ENCODE measurements at places on chromosomes 3 and 15.

- DNase-seq, result no peak
Observed at GRCh38 chr15:80476036-80476435, 71.9 kb downstream of the ARNT2 start.

DNA sequence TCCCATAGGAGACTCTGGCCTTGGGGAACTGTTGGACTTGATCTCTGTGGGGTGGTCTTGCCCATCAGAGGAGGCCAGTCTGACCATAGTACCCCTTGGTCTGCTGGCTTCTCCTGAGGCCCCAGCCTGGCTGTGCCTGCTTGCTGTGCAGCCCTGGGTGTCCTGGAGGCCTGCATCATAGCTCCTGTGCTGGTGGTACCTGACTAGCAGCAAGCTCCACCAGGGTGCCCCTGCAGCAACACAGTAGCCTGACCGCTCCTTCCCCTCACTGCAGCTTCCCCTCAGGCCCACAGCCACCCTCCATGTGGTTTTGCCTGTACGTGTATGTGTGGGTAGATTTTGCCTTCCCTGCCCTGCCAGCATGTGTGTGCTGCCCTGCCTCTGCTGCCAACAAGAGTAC lies 85.6 kb upstream of the TTC14 start:
- no peak for DNase-seq

GRCh38 chr3:159765860-159766294 lies 222.8 kb upstream of the IL12A start:
- no peak for DNase-seq

- DNase-seq, result no peak
Observed at GRCh38 chr3:35426366-35426958, 212.9 kb upstream of the ARPP21 start.

DNA sequence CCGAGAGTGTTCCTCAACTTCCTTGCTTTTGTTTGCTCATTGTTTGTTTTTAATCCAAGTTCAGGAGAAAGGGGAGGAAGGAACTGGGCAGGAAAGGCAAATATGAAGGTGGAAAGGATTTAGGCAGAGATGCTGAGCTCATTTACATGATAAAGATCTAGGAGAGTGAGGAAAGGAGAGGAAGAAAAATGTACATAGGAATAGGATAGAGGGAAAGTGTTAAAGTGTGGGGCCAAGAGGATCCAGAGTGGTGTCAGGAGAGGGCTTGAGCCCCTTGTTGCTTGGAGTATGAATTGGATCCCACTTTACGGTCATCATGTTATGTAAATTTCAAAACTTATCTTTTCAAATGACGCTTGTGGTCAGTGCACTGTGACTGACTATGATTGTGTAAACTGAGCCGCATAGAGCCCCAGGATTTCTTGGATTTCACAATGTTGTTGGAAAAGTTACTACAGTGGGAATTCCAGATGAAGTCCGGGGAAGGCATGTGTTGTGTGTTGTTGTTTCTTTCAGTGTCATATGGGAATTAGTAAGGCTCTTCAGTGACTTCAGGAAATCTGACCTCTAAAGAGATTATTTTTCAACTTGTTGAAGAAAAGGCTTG lies 15.0 kb upstream of the PLD1 start:
- DNase-seq, result no peak

DNA sequence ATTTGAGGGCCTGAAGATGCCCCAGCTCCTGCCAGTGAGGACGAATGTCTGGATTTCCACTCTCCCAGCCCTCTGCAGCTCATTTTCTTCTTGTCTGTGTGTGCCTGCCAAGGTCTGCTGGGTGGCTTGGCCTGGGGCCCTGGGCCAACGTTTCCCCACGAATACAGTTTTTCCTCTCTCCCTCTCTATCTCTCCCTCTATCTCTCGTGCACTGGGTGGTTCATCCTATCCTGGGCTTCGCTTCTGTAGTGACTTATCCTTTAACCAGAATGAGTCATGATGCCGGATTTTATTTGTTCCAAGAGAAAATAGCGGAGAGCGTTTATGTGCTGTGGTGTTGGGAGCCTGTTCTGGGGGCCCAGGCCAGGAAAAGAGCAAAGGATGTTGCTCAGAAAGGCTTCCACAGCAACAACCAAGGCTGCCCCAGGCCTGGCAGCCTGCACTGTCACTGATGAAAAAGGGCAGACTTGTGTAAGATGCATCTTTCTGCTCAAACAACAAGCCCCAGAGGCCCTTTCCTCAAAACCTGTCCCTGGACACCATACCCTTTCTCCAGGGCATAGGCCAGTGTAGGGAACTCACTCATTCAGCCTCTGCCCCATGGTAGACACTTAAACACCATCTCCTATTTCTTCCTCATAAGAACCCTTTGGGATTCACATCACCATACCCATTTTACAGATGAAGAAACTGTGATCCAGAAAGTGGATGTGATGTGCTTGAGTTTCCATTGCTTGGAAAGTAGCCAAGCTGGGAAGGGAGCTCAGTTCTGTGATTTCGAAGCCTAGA lies 47.3 kb downstream of the ITGA11 start:
- DNase-seq, result peak; percentile 62

GRCh38 chr3:21446027-21446426 lies 305.0 kb downstream of the ZNF385D start:
- DNase-seq, result no peak

DNA sequence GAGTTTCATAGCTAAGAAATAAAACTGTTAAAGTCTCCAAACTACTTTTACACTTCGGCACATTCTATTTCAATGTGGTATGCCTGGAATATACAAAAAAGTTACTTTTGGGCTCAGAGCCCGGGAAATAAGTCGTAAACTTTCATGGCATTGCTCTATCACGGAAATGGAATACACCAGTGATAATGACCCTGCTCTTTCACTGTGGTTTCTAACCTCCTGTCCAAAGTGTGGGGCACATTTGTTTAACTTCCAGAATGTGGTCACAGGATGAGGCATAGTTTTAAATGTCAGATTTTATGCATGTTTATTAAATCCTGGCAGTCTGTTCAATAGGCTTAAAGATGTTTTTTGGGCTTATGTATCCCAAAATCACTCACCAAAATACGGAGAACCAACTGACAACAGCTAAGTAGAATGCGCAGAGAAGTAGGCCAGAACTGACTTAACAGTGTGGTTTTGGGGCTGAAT lies 5.1 kb downstream of the CXCR6 start:
- DNase-seq, result no peak

DNA sequence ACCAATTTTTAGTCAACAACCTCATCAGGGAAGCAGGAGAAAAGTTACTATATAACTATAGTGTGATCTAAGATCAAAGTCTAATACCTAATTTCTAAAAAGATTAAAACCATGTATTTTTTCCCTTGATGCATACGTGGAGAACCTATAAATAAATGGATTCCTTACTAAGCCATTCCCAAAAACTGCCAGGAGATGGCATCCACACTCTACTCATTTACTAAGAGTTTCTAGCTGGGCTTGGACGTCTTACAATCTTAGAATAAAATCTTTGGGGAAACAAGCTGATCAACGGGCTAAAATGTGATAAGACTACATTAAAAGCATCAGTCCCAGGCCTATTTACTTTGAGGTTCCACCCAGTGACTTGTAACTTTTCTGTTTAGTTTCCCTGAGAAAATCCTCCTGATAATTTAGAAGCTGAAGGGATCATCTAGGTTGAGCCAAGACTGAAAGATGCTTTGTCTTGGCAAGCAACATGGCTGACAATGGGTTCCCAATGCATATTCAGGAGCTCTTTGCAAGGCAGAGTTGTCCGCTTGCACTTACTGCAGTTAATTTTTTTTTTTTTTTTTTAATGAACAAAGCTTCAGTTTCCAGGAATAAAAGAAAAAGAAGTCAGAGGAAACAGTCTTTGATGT lies 85.5 kb upstream of the FGF12 start:
- no peak for DNase-seq

GRCh38 chr3:138445236-138445635 lies 10.8 kb downstream of the ESYT3 start:
- DNase-seq, result peak; percentile 12

GRCh38 chr3:171883893-171884279 lies 40.7 kb downstream of the TMEM212 start:
- DNase-seq, result no peak

DNA sequence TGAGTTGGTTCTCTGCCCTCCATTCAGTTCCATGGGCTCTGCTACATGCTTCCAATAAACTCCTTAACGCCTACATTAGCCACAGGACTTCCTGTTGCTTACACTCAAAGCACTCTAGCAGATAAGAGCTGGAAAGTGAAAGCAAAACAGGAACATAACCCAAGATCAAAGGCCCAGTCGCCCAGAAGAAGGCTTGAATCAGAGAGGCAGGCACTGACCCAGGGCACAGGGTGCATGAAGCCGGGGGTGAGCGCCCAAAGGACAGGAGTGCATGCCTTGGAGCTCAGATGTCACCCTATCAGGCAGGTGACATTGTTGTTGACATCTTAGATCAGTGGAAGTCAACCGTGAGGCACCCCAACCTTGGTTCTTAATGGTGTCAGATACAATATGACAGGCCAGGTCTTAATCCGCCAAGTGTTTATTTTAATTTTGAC lies 235.1 kb downstream of the UACA start:
- DNase-seq, result no peak

DNA sequence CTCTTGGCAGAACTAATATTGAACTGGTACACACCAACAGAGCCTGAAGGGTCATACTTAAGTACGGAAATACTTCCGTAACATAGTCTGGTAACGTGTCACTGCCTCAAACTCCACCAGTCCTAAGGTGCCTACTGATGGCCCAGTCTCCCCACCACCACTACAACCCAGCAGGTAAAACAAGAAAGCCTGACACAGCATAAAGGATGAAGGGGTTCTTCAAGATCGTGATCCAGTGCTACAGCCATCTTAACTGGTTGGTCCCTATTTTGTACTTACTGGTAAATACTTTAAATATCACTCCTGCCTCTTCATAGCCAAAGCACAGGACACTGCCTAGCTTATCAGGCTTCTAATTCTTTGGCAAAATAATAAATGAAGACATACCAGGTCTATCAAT lies 46.5 kb downstream of the PEAK1 start:
- no peak for DNase-seq

- DNase-seq, result no peak
Observed at GRCh38 chr3:141444586-141445285, 42.1 kb upstream of the RASA2 start.

- no peak for DNase-seq
Observed at GRCh38 chr3:65158023-65158422, 470.2 kb upstream of the ADAMTS9 start.

- DNase-seq, result peak; percentile 84
Observed at GRCh38 chr3:42653560-42654330, at the start of gene ZBTB47. Gene ZBTB47, plus strand, starts transcription at chr3:42653697. Its CDS starts 4,659 bp downstream, at chr3:42658356.

GRCh38 chr15:72599855-72600464 lies 54.5 kb upstream of the GOLGA6B start:
- no peak for DNase-seq

- no peak for DNase-seq
Observed at GRCh38 chr3:174477491-174477890, 381.6 kb upstream of the NAALADL2 start.

- DNase-seq, result no peak
Observed at GRCh38 chr3:73694983-73695757, 70.4 kb upstream of the PDZRN3 start.

DNA sequence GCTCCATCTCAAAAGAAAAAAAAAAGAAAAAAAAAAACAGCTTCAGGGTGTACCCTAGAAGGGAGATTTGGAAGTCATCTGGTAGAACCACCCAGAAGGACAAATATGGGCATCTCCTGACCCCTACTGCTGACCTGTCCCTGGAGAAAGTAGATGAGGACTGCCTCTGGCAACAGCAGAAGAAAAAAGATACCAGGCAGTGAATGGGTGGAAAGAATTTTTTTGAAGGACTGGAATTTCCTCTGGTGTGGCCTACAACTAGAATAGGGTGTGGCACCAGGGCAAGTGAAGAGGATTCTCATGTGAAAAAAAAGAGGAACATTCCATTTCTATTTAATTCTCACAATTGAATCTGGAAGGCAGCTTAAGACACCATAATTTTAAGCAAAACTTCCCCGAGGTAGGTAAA lies 3.1 kb downstream of the ANXA2 start:
- no peak for DNase-seq

DNA sequence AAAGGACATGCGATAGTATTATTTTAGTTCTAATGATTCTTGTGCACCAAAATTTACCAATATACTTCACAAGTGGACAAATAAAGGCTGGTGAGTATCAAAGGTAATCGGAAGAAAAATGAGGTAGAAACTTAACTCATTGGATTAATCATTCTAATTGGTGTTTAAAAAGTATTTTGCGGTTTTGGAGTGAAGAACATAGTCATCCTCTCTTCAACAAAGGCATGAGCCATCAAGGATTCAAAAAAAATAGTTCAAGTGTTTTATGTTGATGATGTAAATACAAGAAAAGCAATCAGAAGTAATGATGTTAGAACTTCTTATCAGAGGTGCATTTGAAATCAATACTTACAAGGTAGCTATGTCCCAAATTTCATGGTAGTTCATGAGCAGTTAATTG lies 221.5 kb downstream of the P3H2 start:
- no peak for DNase-seq

DNA sequence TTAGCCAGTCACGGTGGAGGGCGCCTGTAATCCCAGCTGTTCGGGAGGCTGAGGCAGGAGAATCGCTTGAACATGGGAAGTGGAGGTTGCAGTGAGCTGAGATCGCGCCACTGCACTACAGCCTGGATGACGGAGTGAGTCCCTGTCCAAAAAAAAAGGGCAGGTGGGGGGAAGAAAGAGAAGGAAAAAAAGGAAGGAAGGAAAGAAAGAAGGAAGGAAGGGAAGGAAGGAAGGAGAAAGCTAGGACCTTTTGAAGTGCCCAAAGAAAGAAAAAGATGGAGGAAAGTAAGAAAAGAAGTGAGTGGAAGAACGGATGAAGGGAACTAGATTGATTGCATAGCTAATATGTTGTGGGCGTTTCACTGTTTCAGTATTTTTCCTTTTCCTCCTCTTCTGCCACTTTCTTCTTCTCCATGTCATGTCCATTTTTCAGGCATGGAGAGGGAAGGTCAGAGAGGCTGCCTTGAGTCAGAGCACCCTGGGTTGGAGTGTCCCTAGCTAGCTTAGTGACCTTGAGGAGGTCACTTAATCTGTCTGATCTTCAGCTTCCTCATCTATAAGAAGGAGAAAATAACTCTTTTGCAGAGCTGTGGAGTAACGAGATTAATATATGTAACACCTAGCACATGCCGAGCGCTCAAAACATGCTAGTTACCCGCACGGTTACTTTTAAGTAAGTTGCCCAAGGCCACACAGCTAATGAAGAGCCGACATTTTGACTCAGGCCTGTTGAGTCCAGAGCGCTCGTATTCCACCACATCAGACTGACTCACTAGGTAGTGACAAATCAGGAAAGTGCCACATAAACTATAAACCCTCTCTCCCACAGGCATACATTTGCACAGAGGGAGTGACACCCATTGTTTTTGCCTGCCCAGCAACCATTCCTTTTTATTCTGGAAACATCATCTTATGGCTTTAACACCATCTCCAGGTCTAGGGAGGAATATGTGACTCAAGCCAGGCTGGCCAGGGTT lies 42.2 kb downstream of the BHLHE40 start:
- DNase-seq, result no peak

DNA sequence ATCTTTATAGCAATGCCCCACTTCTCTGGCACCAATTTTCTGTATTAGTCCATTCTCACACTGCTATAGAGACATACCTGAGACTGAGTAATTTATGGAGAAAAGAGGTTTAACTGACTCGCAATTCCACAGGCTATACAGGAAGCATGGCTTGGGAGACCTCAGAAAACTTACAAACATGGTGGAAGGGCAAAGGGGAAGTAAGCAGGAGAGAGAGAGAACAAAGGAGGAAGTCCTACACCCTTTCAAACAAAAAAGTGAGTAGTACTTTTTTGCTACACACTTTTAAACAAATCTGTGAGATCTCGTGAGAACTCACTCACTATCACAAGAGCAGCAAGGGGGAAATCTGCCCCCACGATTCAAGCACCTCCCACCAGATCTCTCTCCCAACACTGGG lies 67.8 kb upstream of the ZBED2 start:
- no peak for DNase-seq

- DNase-seq, result no peak
Observed at GRCh38 chr3:117563063-117563462, 853.5 kb downstream of the TUSC7 start.
